Glomerular endothelial cell (primary cell): ENCODE measurements at places on chromosomes 7 and 10.

DNA sequence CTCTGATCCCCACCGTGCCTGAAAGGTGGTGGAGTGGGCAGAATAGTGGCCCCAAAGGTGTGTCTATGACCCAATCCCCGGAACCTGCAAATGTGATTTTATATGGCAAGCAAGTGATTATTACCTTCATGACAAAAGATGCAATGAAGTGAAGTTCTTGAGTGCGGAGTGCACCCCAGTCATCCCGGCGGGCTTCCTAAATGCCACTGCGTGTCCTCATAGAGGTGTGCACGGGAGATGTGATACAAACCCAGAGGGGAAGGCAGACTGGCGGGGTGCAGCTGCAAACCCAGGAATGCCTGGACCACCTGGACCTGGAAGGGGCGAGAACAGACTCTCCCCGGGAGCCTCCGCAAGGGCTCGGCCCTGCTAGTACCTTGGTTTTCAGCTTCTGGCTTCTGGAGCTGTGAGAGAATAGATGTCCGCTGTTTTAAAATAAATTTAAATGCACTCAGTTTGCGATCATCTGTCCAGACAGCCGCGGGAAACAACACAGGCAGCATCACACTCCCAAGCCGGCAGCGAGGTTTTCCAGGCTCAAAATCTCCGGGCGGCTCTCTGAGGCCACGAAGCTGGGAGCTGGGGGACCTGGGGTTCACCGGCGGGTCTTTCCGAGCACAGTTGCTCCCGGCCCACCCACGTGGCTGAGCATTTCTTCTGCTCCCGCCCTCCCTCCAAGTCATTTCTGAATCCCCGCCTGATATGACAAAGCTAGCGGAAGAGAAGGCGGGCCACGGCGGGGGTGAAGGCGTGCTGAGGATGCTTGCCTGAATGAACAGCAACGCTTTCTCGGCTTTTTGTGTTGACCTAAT lies 50.4 kb upstream of the EBF3 start:
- no peak for DNase-seq

DNA sequence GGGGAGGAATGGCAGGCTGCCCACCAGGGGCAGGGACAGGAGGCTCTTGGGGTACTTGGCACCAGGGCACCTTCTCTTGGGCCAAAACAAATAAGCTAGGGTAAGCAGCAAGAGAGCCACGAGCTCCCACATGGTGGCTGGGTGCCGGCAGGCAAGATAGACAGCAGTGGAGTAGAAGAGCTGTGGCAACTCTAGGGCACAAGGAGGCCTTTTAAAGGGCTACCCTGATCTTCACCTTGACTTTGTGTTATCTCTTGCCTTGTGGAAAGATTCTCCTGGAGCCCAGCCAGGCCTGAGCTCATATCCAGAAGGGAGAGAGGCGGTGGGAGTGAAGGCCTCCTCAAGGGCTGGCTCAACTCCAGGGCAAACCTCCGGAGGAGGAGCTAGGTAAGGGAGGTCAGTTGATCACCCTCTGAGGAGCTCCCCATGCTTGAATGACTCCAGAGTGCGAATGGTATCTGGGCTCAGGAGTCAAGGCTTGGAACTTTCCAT lies at the start of gene CYP17A1:
CYP17A1 (minus strand) TSS at position 184 of the 492 bp plus-strand sequence; CDS start at position 132, 52 bp downstream.
- no peak for DNase-seq

DNA sequence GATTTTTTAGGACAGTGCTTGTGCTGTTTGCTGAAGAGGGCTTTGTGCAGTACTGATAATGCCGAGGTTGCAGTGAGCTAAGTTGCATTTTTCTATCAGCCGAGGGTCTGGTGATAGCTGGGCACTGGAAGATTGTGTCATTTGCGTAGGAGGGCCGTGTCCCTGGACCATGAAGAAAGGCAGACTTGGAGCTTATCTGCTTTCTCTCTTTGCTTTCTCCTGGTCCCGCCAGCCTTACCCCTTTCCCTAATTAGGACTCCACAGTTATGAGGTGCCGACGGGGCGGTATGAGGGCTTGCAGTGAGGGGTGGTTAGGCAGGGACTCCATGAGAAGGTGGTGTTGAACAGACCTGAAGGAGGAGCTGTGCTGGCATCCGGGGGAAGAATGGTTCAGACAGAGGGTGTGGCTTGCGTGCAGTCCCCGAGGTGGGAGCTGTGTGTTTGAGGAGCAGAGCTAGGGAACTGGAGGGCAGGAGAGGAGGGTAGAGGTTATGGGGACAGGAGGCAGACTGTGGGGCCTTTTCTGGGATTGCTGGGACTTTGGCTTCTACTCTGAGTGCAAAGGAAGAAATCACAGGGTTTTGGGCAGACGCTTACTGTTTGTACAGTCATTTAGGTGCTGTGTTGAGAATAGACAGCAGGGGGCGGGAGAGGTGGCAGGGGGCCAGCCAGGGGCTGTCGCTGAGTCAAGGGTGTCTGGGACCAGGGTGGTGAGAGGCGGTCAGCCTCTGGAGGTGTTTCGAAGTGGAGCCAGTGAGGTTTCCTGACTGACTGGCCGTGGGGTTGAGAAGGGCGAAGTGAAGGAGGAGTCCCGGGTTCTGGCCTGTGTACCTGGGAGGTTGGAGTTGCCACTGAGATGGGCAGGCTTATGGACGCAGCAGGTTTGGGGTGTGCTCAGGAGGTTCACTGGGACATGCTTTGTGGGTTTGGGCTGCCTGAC lies 43.4 kb downstream of the PRF1 start:
- no peak for DNase-seq

DNA sequence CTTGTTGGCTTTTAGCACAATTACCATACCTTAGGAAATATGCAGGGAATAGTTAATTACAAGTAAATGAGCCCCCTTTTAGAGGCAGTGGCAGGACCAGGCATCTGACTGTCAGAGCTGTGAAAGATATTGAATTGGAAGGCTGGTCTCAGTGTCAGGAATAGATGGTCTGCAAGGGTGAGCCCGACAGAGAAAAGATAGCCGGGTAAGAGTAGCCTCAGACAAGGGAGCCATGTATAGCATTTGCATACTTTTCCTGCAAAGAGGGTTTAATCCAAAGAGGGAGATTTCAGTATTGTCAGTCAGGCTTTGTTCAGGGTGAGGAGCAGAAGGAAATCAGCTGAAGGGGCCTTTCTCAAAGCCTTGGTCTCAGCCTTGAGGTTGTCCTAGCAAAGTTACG lies 128.9 kb upstream of the FZD1 start:
- no peak for DNase-seq
